ENCODE measurements at places on chromosomes 13 and 19. TPM values are rescaled to one million over a fixed set of nuclear protein-coding genes. Genes with fewer than 3 reads are reported as not detected.

DNA sequence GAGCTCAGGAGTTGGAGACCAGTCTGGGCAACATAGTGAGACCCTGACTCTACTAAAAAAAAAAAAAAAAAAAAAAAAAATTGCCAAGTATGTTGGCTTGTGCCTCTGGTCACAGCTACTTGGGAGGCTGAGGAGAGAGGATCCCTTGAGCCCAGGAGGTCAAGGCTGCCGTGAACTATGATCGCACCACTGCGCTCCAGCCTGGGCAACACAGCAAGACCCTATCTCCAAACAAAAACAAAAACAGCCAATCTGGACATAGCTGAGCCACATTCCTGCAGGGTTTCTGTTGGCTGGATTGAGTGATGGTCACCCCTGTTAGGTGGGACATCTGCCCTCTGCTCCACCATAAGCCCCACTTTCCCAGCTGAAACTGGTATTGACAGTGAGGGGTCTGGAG is 13.6 kb upstream of the ANGPTL8 start:
- no peak overlapping the region for H3K27ac ChIP-seq
- DNase-seq: no peak
- H3K4me1 ChIP-seq: no peaks in the 10 kb centered on the region
- H3K27me3 ChIP-seq: no peaks in the 10 kb centered on the region
- H3K36me3 ChIP-seq: no peaks in the 10 kb centered on the region
- H3K4me3 ChIP-seq: no peak overlapping the region

- no peak overlapping the region for H3K27ac ChIP-seq
- no peak overlapping the region for H3K4me3 ChIP-seq
- no peaks in the 10 kb centered on the region for H3K4me1 ChIP-seq
- no peak for DNase-seq
Observed at GRCh38 chr13:76223999-76224398, 587.9 kb downstream of the LMO7 start.

GRCh38 chr19:47309608-47310007 is at the start of gene C5AR1:
Gene C5AR1, plus strand, starts transcription at chr19:47309861. Its CDS starts 35 bp downstream, at chr19:47309896.
- H3K4me3 ChIP-seq: peak within 1 kb of the TSS; percentile 10
- no peak for DNase-seq
- H3K36me3 ChIP-seq: no peaks in the 10 kb centered on the region

Gene ZNF226
- 14.4 TPM for total RNA-seq

Gene ZSWIM4
- 6.9 TPM for total RNA-seq
